ENCODE measurements at places on chromosomes 2 and 18. TPM values are rescaled to one million over a fixed set of nuclear protein-coding genes. Genes with fewer than 3 reads are reported as not detected.

The ALPP gene
- 0.35 TPM for total RNA-seq

The DHRS9 gene
- total RNA-seq: not detected

The DSG1 gene
- total RNA-seq: not detected

The ARHGEF4 gene
- 52.0 TPM for total RNA-seq

All from MCF 10A (cell line).